Colonic mucosa (tissue), 4 donors: ENCODE measurements at places on chromosomes 7 and 10. TPM values are rescaled to one million over a fixed set of nuclear protein-coding genes. Genes with fewer than 3 reads are reported as not detected.

DNA sequence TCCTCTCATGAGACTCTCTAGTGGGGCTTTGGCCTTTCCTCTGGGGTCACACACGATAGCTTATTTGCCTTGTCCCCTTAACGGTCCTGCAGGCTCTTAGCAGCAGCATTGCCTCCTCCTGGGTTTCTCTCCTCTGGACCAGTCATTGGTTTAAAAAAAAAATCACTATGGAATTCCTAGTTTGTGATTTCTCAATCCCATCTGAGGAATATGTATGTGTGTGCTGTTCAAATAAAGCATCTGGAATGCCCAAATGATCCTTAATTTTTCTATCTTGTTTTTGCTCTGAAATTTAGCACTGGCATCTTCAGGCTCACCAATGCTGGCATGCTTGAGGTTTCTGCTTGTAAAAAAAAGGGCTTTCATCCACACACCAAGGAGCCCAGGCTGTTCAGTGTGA is 30.5 kb downstream of the ACTA2 start:
- DNase-seq = no peak

DNA sequence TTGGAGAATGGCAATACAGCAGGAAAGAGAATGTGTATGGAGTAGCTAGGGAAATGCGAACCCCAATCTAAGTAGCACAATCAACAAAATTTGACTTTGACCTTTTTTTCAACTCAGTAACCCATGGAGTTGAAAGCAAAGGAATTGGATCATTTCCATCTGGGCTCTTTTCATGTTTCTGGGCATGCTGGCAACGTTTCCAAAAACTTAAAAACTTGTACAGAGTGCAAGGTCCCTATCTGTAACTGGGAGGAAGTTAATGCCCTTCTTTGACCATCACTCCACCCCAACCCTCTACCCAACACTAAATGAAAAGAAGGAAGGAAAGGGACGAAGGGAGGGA is 1.3 kb upstream of the HIBADH start:
- DNase-seq = no peak

- DNase-seq = no peak
Measured at GRCh38 chr7:33500703-33501701, 371.6 kb downstream of the BBS9 start.

DNA sequence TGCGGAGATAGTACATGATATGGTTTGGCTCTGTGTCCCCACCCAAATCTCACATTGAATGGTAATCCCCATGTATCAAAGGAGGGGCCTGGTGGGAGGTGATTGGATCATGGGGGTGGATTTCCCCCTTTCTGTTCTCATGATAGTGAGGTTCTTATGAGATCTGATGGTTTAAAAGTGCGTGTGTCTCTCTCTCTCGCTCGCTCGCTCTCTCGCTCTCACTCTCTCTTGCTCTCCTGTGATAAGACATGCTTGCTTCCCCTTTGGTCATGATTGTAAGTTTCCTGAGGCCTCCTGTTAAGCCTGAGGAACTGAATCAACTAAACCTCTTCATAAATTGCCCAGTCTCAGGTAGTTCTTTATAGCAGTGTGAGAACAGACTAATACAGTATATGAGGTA is 171.9 kb downstream of the NSUN6 start:
- DNase-seq = no peak

The ZMYND11 gene
- total RNA-seq = 34.1 TPM

The AGAP6 gene
- 4.9 TPM for total RNA-seq

The IGFBP3 gene
- total RNA-seq = 36.9 TPM
